ENCODE measurements at places on chromosomes 13 and 19. TPM values are rescaled to one million over a fixed set of nuclear protein-coding genes. Genes with fewer than 3 reads are reported as not detected.

DNA sequence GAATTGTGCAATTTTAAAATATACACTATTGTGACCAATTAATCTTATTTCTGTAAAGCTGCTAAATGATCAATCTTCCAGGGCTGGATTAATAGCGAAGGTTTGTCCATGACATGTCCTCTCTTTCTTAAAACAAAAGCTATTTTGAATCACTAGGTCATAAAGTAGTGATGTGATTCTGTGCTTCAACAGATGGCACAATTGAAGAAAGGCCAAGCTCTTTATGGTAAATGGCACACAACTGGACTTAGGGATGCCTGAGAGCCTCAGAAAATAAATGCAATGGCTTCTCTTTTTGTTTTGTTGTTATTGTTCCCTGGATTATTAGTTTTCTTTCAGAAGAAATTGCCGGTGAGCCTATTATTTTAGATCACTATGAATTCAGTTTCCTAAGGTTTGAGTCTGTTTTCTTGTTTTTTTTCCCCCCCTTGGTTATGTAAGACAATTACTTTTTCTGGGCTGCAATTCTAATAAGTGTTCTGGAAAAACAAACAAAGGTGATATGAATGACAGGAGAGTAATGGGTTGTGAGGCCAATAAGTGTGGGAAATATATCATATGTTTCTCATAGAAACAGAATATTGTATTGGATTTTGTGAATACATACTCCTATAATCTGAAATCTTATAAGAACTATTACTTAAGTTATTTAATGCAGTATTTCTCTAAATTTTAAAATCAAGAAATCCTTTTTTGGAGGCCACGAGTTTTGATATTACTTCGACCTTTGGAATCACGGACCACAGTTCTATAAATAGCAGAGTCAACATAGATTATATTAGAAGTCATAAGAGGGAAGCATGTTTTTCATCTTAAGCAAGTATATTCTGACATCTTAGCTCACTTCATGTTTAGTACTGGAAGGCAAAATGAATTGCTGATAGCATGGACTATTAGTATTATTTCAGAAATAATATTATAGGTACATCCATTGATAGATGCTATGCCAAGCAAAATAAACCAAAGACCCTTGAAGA lies 16.8 kb downstream of the SLITRK1 start:
- no peak for DNase-seq

DNA sequence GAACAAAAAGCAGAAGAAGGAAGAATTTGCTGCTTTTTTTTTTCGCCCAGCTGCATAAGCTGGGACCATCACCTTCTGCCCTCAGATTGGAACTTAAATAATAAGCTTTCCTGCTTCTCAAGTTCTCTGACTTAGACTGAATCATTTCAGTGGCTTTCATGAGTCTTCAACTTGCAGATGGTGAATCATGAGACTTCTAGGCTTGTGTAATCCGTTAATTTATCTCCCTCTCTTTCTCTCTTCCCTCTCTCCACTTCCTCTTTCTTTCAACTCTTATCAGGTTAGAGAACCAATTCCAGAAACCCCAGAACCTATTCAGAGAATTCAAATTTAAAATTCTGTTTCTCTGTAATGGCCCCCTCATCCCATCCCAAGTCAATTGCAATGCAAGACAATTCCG lies 1153.7 kb downstream of the PCDH9 start:
- no peak for DNase-seq

VSTM1 gene
- total RNA-seq, result not detected

- no peak for DNase-seq
Observed at GRCh38 chr13:48201044-48201443, 32.0 kb upstream of the ITM2B start.

DNA sequence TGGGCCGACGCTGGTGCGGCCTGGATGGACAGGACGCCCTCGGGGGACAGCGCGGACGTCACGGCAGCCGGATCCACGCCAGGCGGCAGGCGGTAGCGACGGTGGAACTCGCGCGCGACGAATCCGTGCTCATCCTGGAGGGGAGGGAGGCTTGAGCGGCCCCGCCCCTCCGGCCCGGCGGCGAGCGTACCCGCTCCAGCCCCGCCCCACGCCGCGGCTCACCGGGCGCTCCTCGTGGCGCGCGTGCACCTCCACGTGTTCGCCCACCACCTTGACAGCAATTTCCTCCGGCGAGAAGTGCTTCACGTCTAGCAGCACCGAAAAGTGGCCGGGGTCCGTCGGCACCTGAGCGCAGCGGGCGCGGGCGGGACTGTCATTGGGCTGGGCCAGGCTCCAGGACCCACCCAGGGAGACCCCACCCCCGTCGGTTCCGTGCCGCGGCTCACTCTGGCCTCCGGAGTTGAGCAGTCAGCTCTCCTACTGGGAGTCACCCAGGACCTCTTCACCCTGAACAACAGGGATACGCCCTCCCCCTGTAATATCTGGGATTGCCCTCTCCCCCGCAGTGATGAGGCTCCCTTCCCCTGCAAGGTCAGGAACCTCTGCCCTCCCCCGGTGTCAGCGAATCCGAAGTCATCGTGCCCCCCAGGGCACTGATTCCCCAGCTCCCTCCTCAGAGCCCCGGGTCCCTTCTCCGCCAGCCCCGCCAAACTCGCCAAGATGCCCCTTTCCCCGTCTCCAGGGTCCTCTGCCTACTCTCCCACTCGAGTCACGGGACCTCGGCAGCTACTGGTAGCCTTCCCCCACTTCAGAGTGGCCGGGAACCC lies 1.1 kb downstream of the HSPB6 start:
- no peak for DNase-seq

TNNT1 gene
- total RNA-seq, result not detected

DNA sequence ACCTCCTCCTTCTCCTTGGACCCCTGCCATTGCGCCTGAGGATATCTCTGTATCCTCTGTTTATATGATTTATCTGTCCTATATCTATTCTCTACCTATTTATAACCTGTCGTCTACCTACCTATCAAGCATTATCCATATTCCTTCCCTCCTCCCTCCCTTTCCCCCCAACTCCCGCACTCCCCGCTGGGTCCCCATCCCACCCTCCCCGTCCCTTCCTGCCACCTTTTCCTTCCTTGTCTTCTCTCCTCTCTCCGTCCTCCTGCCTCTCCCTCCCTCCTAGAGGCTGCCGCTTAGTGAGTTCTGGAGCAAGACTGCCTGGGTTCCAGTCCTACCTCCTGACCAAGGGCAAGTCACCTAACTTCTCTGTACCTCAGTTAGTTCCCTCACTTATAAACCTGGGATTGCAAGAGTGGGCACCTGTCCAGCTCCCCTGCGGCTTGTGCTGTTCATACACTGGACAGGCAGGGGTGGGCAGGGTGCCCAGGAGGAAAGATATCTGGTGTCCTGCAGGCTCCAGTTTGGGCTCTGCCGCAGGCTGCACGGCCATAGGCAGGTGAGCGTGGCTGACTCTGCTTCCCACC lies 16.1 kb downstream of the TTYH1 start:
- no peak for DNase-seq

RFXAP gene
- 5.0 TPM for total RNA-seq

- no peak for DNase-seq
Observed at GRCh38 chr19:54389553-54389952, 24.8 kb upstream of the LAIR1 start.

POU2F2 gene
- total RNA-seq, result 0.58 TPM

- DNase-seq, result no peak
Observed at GRCh38 chr13:30892966-30893365, 13.1 kb upstream of the MEDAG start.

- peak; percentile 96 for DNase-seq
Observed at GRCh38 chr19:45405435-45406225, 761 bp upstream of the PPP1R13L start.

PLPP2 gene
- total RNA-seq, result 4.1 TPM

DNA sequence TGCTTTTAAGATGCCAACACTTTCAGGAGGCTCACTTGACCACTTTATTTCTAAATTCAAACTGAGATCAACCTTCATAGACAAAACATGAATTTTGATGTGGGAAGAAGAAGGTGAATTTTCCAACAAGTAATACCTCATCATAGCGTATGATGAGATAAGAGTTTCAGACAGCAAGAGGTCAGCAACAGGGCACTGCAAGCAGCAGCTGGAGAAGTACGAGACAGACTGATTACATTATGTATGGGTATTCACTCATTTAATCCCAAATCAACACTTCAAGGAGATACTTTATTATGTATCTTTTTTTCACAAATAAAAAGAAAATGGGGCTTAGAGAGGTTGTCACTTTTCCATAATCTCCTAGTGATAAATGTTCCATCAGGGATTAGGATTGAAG lies 389.8 kb downstream of the TBC1D4 start:
- DNase-seq, result no peak

FLT1 gene
- 0.65 TPM for total RNA-seq

PSG11 gene
- total RNA-seq, result not detected

KLK12 gene
- total RNA-seq, result not detected

DNA sequence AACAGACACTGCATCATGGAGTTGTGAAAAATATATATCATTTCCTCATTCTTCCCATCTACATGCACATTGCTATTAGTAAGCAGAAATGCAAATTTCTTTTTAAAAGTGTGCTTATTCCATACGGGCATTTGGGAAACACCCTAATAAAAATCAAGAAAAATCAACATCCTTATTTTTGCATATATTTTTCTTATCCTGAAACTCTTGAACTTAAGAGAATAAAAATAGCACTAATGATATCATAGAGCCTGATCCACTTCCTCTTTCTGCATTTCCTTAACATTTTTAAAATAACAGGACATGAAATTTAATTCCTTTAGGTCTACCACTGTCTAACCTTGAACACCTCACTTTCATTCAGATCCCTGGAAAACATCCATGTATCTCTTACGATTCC lies 123.3 kb downstream of the VWA8 start:
- DNase-seq, result no peak

MED26 gene
- total RNA-seq, result 8.8 TPM

DNA sequence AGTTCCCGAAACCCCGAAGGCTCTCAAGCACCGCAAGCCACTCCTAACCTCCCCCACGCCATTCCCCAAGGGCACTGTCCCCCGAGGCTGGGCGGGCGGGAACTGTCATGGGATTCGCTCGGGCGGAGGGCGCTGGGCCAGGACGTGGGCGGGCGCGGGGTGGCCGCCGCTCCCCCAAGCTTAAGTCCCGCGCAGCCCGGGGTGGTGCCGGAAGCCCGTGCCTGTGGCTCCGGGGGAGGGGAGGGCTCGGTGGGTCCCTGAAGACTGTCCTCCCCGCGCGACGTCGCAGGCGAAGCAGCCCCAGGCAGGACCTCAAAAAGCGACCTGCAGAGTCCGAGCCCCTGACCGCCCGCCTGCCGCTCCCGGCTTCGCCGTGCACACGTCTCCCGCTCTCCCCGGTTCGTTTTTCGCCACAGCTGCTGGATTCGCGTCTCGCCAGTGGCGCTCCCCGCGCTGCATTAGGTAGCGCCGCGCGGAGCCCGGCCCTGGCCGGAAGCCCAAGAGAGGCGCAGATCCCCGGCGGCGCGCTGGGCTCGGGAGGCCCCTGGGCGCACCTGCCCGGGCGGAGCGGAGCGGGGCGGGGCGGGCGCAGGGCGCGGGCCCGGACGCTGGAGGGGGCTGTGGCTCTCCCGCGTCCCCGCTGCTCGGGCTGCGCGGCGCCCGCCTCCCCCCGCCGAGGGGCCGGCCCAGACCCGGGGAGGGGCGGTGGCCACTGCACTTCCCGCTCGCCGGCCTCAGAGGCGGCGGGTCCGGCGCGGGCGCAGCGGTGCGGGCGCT lies at the start of gene FARP1:
Gene FARP1 (plus strand): TSS at position 715 of the 777 bp plus-strand sequence. CDS start 70,149 bp downstream, outside the sequence.
- DNase-seq, result peak; percentile 91

ZNF155 gene
- 9.9 TPM for total RNA-seq

DNA sequence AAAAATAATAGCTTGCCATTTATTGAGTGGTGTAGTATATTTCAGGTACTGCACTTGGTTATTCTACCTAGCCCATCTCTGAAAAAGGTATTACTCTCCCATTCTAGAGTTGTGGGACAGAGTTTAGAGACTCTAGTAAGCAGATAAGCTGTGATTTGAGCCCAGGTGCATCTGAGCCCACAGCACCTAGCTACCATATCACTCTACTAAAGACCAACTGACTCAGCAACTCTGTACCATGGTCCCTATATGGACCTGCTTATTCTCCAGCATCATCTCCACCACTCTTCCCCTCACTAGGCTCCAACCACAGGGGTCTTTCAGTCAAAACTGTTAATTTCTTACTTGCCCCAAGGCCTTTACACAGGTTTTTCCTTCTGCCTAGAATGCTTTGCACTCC lies 64.4 kb downstream of the UBL3 start:
- no peak for DNase-seq

- no peak for DNase-seq
Observed at GRCh38 chr19:51621178-51621577, 9.0 kb downstream of the SIGLEC5 start.

CYP2F1 gene
- total RNA-seq, result not detected

ADM5 gene
- 0.49 TPM for total RNA-seq

GRCh38 chr13:50598338-50598737 lies 245.2 kb downstream of the DLEU7 start:
- DNase-seq, result no peak

ATP4B gene
- total RNA-seq, result not detected

- DNase-seq, result no peak
Observed at GRCh38 chr19:1672038-1672768, 19.8 kb upstream of the TCF3 start.

PSG2 gene
- total RNA-seq, result not detected

GRCh38 chr13:40056898-40057619 lies 401.6 kb downstream of the COG6 start:
- no peak for DNase-seq

- DNase-seq, result peak; percentile 97
Observed at GRCh38 chr19:11142528-11143171, 12.9 kb downstream of the SPC24 start.

- no peak for DNase-seq
Observed at GRCh38 chr19:12944104-12944674, 1.5 kb upstream of the RAD23A start.

DNA sequence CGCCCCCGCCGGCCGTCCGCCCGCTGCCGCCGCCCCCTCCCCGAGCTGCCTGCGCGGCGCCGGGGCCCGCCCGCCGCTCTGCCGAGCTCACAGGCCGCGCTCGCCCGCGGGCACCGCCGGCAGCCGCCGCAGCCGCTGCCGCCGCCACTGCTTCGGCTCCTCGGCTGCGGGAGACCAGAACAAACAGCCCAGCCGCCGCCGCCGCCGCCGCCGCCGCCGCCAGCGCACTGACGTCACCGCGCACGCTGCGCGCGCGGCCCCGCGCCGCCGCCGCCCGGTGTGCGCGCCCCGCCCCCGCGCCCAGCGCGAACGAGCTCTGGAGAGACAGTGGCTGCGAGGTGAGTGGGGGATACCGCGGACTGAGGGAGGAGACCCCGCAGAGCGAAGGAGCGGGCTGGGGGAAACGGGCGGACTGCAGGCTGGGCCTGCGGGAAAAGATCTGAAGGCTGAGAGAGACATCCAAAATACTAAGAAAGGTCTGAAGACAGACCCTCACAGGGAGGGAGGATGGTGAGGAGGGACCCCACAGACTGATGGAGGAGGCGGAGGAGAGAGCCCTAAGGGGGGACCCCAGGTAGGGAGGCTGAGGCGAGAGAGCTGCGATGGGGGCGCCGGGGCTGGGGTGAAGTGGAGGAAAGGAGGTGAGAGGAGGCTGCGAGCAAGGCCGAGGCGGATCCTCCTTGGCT lies at the start of gene BRD4:
Gene BRD4 (minus strand): TSS at position 229 of the 686 bp plus-strand sequence. CDS start 59,440 bp downstream, outside the sequence.
- DNase-seq, result no peak
